ENCODE measurements at places on chromosomes 7 and 10.
A peak's percentile ranks its signal among the peaks of the same experiment; 100 is the strongest.

GRCh38 chr10:12322583-12323131 is 26.7 kb upstream of the CAMK1D start:
- no peak for DNase-seq

DNA sequence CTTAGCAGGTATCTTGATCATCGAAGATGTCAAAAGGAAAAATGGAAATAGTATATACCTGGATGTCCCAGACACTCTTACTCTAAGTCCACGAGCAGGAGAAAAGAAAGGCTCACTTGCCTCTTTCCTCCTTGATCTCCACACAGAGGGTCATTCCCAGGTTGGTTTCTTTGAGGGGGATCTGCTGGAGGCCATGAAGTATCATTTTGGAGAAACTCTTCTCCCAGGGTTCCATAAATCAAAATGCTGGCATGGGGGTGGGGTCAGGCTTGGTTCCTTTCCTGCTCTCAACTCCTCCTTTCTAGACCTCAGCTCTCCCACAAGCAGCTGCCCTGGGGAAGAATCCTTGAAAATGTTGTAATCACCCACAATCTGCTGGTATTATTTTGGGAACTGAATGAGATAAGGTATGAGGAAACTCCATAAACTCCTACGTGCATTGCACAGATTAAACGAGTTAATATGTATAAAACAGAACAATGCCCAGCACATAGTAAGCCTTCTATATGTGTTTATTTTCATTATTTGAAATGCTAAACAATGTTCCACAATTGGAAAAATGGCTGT is 54.4 kb downstream of the PRKCQ start:
- DNase-seq: no peak

GRCh38 chr10:107215681-107216080 is 51.2 kb upstream of the SORCS1 start:
- no peak for DNase-seq

GRCh38 chr10:60390224-60390626 is 550 bp upstream of the ANK3 start:
- DNase-seq: no peak

DNA sequence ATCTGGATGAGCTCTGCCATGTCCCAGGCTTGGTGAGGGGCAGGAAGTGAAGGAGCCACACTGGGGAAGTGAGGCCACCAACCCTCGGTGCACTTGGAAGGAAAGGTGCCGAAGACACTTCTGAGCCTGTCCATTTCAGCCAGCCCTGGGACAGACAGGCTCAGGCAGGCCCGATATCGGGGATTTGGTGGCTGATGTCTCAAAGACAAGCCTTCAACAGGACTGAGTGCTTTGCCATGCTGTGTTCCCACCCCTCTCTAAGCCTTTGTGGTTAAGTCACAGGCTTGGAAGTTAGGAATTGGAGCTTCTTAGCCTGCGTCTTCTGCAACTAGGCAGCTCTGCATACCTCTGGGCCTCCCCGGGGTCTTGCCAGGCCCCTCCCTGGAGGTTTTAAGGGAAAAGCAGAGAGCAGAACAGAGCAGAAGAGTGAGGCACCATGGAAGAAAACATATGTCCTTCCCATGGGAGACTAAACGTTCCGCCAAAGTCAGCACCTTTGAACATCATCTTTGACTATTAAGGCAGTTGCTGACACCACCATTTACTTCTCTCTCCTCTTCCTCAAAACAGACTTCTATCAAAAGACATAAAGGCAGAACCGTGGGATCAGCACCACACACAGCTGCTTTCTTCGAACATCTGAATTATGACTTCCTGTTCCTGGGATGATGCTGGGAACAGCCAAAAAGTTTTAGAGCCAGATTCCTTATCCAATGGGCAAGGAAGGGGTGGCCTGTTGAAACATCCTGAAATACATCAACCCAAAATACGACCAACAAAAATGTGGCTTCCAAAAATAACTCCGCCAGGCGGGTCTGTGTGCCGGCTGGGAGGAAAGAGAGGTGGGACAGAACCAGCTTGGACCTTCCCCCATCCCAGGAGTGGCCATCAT is 71.8 kb downstream of the AFAP1L2 start:
- DNase-seq: no peak

DNA sequence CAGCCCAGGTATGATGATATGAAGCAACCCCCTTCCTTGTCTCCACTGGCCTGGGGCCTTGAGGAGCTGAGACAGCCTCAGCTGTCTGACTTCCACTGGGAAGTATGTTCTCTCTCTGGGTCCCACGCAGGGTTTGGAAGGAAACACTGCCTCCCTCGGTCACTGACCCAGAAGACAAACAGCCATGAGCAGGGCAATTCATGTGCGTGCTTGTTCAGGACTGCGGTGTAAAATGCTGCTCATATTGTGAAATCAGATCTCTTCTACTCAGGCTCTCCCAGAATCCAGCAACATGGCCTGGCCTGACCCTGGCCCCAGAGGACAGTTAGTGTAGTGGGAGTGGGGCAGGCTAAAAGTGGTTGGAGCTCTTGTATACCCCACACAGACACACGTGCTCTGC is 2.8 kb downstream of the CLCN1 start:
- DNase-seq: no peak

GRCh38 chr10:6014241-6014761 is 37.0 kb upstream of the IL15RA start:
- DNase-seq: no peak

DNA sequence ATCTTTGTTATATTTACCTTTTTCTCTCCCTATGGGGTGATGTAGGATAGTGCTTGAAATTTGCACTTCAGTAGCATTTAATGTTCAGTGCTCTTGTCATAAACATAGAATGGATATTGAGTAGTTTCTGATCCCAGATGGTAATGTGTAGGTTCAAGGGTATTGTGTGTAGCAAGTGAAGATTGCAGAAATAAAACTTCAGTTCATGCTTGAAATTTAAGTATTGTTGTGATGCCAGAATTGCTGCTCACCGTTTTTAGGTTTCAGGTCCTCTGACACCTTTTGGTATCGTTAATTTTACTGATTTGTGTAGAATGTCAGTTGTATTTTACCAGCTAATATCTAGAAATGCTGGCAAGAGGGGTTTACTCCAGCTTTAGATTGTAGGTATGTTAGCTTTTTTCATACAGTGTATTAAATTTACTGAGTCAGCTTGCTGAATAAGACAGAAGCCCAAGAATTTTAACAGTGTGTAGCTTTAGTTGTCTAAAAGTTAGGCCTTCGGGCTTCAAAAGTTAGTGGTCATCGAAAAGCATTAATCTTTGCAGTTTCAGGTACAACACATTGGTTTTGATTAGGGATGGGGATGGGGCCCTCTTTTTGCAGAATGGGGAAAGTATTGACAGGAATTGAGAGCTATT is 1.9 kb downstream of the PTEN start:
- DNase-seq: no peak

DNA sequence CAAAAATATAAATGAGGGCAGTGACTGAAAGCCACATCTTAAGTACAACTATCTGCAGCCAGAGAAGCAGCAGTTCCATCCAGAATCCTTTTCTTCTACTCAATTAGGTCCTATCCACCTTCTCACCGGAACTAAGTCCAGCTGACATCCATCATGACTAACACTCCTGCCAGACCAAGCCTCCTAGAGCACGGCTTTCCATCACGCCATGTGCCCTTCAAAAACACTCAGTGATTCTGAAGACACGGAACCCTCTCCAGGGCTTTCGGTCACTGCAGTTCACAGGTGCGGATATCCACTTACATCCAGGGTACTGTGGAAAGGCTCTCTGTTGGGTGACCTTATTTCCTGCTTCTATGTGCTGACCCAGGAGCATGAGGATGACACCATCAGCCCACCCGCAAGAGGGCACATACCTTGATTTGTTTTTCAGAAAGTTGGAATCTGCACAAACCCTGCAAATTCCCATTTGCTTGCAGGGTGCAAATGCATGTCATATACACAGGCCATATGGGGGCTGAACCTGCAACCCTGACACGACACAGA is 64.3 kb downstream of the FAM171A1 start:
- DNase-seq: no peak

GRCh38 chr7:121167971-121168370 is 160.8 kb upstream of the WNT16 start:
- DNase-seq: no peak

GRCh38 chr7:108415821-108416536 is 40.3 kb downstream of the NRCAM start:
- DNase-seq: no peak

DNA sequence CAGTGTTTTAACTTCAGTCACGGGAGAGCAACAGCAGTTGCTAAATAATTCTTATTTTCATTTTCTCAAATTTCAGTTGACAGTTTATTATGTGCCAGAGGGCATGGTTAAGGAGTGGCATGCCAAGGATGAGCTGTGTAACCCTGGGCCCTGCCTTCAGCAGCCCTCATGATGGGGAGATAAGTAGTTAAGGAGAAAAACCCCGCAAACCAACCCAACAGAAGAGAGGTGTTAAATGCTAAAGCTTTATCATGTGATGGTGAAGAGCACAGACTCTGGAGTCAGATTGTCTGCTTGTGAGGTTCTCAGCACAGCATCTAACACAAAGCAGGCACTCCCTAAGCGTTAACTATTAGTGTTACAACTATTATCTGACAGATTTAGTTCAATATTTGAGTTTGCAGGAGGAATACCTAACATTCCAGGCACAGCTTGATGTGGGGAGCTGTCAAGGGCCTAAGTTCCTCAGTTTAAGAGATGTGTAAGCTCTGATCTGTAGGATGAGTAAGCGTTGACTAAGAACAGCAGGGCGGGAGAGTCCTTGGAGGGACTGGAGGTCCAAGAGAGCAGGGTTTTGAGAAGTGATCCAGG is 29.6 kb downstream of the STAM start:
- DNase-seq: no peak

DNA sequence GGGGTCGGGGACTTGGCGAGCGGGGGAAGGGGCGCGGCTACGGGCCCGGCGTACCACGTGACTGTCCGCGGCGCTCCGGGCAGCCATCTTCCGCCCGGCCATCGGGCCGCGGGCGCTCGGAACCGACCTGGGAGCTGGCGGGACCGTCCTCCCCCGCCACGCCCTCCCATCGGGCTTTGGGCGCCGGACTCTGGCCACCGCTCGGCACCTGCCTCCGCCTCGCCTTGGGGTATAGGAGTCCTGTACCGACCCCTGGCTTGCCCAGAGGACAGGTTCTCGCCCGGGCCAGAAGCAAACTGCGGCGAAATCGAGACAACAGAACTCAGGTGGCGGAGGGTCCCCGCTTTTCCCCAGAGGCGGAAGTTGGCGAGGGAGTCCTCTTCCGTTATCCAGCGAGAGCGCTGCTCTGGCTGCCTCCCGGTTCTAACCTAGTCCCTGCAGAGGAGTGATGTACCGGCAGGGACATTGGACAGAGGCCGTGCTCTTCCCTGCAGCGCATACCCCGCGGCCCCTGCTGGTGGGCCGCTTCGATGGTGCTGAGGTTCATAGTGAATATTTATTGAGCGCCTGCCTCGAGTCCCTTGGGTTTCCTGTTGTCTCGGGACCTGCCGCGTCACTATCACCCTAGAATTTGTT is 1.2 kb upstream of the SGMS1 start:
- DNase-seq: peak; percentile 43

DNA sequence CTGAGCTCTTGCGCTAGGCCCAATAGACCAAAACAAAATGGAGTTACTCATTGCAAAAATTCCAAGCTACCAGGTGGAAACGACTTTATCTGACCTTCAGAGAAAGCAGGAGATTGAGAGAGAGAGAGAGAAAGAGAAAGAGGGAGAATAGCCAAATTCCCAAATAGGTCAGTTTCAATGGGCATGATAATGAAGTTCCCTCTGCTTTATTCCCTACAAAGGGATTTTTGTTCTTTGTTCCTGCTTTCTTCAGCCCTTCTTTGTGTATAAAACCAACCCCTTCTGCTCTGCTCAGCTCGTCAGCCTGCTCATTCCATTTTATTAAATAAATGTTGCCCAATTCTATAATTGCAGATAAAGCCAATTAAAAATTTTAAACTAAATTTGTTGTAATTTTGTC is 45.0 kb upstream of the GPR37 start:
- no peak for DNase-seq

- no peak for DNase-seq
These were observed 109.4 kb downstream of the PPP1R17 start for GRCh38 chr7:31796375-31796774.

DNA sequence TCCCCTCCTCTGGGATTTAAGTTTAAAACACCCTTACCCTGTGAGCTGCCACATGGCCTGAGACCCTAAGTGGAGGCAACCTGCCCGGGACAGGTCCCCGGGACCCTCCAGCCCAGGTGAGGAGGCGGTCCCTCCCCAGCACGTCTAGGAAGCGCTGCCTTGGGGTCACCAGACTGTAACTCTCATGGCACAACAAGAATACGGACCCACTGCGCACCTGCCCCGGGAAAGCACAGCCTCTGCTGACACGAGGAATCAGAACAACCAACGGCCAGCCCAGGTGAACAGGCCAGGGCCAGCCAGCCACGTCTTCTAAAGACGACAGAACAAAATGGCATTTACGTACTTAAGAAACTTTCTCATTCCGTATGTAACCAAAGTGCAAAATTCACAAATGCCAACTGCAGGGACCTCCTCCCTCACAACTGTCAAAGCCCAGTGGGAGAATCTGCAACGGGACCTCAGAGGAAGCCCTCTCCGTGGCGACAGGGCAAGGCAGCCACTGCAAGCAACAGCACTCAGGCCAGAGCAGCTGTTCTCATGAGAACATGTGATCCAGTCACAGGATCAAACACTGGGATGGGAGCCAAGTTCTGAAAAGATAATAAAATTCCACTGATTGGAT is 208.4 kb downstream of the DIP2C start:
- DNase-seq: no peak

- no peak for DNase-seq
These were observed 15.1 kb upstream of the ZMIZ1 start for GRCh38 chr10:79053481-79054202.

DNA sequence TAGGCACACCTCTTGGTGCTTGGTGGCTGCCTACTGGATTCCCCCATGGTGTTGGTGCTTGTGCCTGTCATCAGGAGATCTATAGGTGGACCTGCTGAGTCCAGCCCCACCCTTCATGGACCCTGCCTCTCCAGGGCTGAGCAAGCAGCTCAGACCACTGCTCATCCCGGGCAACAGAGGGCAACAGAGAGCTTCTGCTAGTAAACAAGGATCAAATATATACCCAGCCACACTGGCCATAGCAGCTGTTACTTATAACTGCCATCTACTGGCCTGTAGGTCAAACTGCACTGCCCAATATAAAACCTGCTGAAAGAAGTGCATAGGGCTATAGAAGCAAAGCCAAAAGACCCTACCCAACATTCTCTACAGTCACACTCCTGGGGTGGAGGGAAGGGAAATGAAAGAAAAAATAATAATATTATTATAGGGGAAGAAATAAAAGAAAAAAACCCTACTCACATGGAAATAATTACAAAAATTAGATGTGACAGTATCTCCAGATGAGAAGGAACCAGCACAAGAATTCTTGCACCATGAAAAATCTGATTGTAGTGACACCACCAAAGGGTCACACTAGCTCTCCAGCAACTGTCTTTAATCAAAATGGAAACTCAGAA is 54.9 kb upstream of the ZNF800 start:
- no peak for DNase-seq

- DNase-seq: no peak
These were observed 1246.7 kb upstream of the SORCS1 start for GRCh38 chr10:108411206-108411605.

GRCh38 chr7:33883671-33883965 is 21.7 kb upstream of the BMPER start:
- no peak for DNase-seq

All from stimulated activated CD4-positive, alpha-beta T cell treated with anti-CD3 and anti-CD28 coated beads, Interleukin-15, amount 100 ng/mL, for 1 hour (primary cell).